NCI-H526 (cell line): ENCODE measurements at places on chromosomes 12 and 14.
A peak's percentile ranks its signal among the peaks of the same experiment; 100 is the strongest.

GRCh38 chr12:127599436-127599835, 667.5 kb upstream of the TMEM132C start:
- no peak for DNase-seq

DNA sequence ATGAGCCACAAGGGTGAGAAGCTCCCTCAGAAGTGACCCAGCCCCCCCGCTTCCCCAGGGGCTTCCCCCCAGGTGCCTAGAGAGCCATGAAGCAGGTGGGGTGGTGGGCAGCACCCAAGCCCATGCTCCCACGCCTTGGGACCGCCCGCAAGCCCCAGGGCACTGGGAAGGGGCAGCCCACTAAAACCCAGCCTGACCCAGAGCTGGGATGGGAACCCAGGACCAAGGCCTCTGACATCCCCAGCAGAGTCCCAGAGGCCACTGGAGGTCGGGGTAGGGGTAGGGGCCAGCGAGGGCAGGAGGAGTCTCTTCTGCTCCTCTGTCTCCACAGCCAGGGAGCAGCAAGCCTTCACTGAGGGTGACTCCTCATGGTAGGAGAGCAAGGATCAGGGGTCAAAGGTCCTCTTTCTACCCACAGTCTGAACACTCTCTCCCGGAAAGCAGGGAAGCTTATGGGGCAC, 86.5 kb upstream of the ZFP36L1 start:
- no peak for DNase-seq

DNA sequence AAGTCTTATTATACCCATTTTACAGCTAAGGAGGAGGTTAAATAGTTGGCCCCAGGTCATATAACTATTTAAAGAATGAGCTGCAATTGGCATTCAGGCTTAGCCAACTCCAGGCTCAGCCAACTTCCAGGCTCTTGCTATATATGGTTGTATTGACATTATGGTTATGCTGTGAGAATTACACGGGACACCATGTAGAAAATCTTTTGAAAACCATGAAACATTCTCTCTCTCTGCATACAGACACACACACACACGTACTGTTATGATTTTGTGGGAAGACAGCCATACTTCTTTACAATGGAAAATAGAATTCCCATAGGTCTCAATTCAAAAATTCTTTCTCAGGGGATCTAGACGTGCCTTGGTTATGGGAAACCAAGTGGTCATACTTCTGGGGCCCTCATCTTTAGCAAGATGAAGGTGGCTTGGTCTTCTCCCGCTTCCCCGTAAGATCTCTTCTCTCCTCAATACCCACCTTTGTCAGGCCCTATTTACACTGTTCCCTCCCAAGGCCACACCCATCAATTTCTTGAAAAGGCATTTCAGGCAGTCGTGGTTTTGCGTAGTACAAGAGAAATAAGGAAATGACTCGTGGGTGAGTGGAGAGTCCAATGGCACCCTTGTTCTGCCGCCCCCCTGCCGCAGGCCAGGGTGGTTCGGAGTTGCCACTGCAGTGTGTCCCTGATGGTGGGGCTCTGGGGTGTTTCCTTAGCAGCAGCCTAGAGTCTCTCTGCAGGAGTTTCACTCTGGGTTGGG, 10.0 kb upstream of the GPRC5A start:
- no peak for DNase-seq

DNA sequence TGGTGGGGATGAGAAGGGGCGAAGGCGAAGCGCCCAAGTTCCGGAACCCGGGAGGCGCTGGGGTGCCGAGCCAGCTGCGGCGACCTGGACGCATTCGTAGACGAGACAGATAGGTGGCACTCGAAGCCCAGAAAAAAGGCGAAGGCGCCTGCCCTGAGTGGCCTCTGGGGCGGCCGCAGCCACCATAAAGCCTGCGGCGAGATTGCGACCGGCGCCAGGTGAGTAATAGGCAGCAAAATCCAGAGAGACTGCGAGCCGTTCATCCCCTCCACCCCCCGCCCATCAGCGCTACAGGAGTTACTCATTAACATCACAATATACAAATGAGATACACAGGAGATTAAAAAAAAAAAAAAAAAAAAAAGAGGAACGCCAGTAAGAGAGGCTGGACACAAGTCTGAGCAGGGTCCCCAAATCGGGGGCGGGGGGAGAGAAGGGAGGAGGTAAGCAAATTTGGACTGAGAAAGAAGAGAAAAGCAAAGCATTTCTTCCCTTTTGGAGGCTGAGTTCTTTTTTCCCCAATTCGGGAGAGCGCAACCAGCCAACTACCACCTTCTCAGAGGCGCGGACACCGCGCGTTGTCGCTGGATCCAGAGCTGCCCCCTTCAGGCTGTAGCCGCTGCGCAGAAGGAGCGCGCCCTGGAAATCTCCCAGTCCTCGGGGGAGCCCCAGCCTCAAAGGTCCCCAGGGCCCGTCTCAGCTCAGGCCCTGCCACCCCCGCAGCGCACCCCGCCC, 15.7 kb downstream of the TBX3 start:
- peak; percentile 98 for DNase-seq

DNA sequence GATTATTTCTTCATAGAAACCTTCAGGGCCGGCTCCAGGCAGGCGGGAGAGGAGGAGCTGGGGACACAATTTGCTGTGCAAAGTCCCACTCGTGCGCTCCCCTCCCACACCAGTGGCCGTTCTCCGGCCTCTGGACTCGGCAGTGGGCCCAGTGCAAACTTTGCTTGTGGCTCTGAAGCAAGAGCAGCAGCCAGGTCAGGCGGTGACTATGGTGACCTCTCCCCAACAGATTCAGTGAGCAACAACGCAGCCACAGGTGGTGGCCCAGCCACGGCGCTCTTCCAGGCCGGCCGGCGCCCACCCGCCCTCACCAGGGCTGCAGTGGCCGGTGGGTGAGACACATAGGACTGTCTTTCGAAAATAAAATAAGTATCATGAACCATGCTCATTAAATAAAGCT, 29.5 kb downstream of the VPS37B start:
- no peak for DNase-seq

DNA sequence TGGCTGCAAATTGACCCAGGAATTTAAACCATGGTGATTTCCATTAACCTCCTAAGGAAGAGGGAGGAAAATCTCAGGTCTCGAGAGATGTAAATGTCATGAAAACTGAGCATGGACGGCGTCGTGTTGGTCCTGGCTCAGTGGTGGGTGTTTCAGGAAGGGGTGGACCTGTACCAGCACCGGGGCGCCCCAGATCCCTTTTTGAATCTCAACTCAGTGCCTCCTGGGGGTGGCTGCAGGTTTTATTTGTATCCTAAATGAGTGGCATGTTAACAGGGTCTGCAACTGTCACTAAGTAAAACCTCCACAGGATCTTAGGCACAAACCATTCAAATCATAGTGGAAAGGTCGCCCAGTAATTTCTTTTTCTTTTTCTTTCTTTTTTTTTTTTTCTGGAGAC, 101.3 kb downstream of the ASCL4 start:
- no peak for DNase-seq

- DNase-seq = no peak
Observed at GRCh38 chr12:129902371-129903091, 1.3 kb downstream of the TMEM132D start.
